Vagina (tissue), 2 donors: ENCODE measurements at places on chromosomes 12 and 14.

GRCh38 chr12:28135801-28136439 is 54.3 kb upstream of the CCDC91 start:
- DNase-seq: no peak

DNA sequence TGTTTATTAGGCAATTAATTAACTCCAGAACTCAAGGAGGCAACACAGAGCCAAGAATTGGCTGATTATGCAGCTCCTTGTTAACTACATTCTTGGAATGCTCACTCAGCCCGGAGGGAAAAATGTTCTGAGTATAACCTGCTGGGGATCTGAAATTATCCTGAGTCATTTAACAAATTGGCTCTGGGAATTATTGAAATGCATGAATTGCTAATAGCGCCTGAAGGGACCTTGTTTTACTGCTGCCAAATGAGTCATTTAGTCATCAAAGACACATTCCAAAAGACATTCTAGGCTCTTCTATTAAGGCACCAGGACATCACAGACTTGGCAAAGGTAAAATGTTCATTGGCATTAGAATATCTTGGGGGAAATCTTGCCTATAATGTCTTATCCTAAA is 13.0 kb downstream of the TMEM52B start:
- DNase-seq: no peak

DNA sequence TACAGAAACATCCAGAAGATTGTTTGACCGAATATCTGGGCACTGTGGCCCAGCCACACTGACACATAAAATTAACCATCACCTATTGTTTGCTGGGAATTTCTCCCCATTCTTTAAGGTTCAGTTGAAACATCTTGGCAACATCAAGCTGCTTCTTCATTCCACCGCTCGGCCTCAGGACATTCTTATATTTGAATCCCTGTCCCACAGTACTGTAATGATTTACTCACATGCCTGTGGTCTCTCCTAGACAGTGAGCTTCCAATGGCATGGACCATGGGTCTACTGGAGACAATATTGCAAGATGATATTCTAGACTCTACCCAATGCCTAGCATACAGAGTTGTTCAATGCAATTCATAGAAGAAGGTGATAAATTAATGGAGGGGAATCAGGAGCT is 56.1 kb downstream of the EMP1 start:
- DNase-seq: no peak

- no peak for DNase-seq
Measured at GRCh38 chr14:68548194-68549076, 244.4 kb downstream of the ZFP36L1 start.

GRCh38 chr12:49230176-49230804 is 34.6 kb upstream of the TUBA1C start:
- DNase-seq: no peak

GRCh38 chr14:96117101-96117897 is 78.1 kb downstream of the C14orf132 start:
- DNase-seq: no peak

DNA sequence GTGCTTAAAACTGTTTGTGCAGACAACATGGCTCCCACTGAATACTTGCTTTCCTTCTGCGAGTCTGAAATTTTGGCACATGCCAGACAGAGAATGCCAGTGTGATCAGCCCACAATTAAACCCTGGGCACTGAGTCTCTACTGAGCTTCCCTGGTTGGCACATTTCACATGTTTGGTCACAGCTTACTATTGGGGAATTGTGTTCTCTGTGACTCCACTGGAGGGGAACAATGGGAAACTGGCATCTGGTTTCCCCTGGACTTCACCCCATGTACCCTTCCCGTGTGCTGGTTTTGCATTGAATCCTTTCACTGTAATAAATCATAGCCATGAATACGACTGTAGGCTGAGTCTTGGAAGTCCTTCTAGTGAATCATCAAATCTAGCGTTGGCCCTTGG is 64.9 kb downstream of the EFCAB11 start:
- DNase-seq: no peak

DNA sequence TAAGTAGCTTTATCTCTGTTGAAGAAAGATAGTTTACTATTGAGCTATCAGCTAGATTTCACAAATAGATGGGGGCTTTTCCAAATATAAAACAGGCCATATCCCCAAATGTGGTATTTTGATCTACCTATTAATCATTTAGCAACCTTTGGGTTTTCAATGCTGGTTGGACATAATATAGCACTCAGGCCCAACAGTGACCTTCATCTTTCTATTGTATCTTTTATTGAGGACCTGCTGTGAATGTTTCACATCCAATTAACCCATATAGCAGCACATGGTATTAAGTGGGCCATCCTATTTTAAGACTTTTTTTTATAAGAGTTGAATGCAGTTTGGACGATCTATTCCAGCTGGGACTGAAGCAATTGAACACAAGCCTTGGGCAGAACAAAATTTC is 10.0 kb upstream of the NR1H4 start:
- no peak for DNase-seq

- DNase-seq: no peak
Measured at GRCh38 chr12:48198672-48198971, 4.5 kb downstream of the OR10AD1 start.

GRCh38 chr14:105480807-105481801 is 5.6 kb upstream of the CRIP1 start:
- DNase-seq: no peak

DNA sequence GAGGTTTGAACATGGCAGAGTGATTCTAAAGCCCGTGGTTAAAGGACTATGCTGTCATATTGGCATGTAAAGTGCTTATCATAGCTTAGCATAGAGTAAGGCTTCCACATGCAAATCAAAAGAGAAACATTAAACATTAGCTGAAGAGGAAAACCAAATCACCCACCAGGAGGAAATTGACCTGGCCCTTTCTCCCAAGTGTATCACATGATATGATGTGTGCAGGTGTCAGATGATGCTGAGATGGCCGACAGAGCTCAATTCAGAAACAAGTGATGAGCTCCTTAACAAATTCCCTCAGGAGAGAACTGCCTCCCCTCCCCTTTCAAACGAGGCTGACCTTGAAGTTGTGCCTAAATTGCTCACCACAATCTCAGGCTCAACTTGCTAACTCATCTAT is 217.1 kb upstream of the BTG1 start:
- DNase-seq: no peak

DNA sequence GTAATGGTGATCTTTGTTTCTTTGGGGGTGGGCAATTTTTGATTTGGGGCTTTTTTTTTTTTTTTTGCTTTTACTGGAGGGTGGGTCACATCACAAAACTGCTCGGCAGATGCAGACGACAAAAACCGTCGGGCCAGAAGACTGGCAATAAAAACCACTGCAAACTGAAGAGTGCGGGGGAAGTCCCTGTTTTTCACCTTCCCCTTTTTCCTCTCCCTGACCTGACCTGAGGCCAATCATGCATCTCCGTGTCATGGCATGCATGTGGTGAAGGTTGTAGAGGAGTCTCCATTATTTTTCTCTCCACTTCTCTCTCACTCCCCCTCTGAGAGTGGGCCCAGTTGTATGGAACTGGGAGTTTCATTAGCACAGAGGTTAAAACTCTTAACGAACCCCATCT is 57.5 kb downstream of the AP5M1 start:
- DNase-seq: no peak

GRCh38 chr12:50517421-50518048 is 12.8 kb downstream of the DIP2B start:
- no peak for DNase-seq

GRCh38 chr12:100247765-100248164 is 19.1 kb downstream of the DEPDC4 start:
- DNase-seq: no peak

DNA sequence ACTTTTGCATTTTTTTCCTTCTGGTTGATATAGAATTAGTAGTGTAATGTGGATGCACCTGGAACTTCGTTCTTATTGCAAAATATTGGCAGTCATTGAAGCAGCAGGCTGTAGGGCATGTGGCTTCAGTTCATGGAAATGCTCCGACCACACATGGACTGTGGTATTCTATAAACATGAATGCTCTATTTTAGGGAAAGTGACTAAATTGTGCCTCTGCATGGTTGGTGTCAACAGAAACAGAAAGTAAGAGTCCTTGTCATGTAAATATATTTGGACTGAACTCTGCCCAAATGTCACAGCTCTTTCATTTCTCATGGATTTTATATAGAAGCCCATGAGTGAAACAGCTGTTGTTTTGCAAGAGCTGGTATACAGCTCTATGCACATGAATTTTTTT is 917.0 kb downstream of the LRFN5 start:
- no peak for DNase-seq
